ENCODE measurements at places on chromosomes 11 and 22.

DNA sequence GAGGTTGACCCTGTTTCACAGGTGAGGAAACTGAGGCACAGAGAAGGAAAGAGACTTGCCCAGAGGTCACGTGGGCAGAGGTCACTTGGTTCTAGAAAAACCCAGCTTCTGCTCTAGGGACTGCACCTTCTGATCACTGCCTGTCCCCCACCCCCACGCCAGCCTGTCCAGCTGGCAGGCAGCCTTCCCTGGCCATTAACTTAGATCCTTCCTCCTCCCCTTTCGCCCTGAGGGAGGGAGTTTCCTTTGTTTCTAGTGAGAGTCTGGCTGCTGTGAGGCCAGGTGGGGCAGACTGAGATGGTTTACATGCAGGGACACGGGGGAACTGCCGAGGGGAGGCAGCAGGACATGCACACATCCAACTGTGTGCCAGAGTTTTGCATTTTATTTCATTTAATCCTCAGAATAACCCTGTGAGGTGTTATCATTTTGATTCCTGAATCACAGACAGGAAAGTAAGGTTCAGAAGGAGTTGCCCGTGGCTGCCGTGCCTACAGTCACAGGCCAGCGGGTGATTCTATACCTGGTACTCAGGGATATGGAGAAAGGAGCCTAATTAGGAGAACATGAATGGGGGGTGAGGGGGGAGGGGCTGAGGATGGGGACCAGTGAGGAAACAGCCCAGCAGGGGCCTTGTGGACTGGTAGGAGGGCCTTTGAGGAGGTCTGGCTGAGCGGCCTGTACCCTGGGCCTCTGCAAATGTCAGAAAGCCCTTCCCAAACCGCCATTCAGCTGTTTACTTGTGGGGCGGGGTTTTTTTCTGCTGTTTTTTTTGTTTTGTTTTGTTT is 3.4 kb downstream of the FAM83F start:
- no peak for DNase-seq

- DNase-seq: no peak
Measured at GRCh38 chr11:112100462-112100861, 13.8 kb downstream of the SDHD start.

DNA sequence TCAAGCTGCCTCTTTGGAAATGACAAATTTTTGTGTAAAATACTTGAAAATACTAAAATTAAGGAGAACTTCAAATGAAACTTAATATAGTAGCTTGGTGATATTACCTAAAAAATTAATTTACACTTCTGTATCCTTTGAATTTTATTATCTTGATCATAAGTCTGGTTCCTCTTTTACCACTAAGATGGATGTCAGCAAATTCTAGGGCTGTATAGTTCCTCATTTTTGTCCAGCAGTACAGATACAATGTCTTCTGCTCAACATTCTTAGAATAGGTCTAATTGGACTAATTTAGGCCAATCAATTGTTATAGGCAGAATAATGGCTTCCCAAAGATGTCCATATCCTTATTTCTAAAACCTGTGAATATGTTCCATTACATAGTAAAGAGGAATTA is 1298.0 kb upstream of the RAG2 start:
- DNase-seq: no peak

DNA sequence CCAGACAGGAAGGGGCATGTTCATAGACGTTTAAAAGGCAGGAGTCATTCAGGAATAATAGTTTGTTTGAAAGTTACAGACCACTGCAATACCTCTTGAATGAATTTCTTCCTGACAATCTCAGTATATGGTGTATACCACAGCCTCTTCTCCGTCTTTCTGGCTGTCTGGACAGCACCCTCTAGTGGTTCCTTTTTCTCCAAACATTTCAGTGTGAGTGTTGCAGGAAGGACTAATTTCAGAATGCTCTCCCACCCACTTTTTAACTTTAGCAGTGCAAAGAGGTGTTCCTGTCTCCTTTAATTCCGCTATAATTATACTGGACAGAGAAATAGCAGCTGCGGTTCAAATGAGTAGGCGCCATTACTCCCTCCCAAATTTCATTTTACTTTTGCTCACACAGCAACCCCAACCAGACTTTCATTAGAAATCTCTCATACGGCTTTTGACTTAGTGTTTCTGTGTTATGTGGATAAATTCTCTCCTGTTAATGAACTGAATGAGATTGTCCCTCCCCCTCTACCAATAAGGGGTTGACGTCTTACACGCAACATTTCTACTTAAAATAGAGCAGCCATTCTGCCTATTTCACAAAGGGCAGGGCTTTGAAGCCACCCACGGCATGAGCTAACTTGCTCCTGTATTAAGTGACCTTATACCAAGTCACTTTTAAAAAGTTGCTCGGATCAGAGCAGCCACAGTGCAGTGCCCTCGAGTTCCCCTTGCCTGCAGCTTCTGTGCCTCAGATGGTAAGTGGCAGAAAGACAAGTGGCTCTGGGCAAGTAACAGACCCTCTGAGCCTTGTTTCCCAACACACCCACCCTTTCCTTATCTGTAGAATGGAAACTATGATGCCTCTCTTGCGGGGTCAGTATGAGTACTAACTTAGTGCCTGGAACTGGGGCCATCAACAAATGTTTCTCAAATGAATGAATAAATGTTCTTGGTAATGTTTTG is 368.6 kb downstream of the OPCML start:
- DNase-seq: no peak

GRCh38 chr22:21726650-21727049 is 8.9 kb downstream of the YPEL1 start:
- no peak for DNase-seq

DNA sequence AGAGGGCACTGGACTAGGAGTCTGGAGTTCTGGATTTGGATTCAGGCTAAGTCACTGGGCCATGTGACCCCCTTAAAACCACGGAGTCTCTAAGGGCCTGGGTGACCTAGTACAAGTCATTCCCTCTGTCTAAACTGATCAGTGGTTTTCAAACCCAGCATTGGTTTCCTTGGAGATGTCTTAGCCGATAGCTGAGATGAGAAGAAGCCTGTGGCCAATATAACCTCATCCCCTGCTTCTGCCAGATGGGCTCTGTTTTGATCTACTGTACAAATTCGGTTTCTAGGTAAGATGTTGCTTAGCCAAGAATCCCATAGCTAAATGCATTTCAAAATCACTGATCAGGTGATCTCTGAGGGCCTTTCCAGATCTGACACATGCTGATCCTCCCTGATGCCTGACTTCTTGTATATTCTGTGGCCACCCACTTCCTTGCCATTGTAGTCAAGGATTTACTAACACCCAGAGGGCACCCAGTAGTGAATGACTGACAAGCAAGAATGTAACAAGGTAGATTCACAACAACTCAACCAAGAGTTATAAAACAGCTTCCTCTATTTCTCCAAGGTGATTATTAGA is 53.1 kb downstream of the GALNT18 start:
- DNase-seq: no peak

DNA sequence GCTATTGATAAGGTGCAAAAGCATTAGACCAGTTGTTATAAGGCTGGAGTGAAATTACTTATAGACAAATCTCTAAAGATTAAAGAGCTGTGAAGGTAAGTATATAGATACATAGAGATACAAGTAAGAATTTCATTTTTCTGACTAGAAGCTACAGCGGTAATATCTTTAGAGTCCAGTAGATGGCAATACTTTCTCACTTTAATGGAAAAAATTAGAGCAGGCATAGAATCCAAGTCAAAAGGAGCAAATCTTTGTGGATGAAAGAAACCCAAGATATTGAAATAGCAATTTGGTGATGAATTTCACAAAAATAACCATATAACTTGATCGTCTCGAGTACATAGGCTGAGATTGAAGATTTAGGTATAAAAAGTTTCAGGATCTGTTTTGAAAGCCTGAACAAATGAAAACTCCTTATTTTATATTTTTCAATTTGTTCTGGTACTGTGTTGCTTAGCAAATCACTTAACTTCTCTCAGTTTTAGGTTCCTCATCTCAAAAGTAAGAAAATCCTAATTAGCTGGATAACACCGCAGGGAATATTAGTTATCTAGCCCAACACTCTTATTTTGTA is 81.9 kb downstream of the UVRAG start:
- DNase-seq: peak; percentile 31

- no peak for DNase-seq
Measured at GRCh38 chr11:135001581-135001980, 589.5 kb upstream of the B3GAT1 start.

- DNase-seq: no peak
Measured at GRCh38 chr11:114242032-114242431, 54.2 kb upstream of the NNMT start.

DNA sequence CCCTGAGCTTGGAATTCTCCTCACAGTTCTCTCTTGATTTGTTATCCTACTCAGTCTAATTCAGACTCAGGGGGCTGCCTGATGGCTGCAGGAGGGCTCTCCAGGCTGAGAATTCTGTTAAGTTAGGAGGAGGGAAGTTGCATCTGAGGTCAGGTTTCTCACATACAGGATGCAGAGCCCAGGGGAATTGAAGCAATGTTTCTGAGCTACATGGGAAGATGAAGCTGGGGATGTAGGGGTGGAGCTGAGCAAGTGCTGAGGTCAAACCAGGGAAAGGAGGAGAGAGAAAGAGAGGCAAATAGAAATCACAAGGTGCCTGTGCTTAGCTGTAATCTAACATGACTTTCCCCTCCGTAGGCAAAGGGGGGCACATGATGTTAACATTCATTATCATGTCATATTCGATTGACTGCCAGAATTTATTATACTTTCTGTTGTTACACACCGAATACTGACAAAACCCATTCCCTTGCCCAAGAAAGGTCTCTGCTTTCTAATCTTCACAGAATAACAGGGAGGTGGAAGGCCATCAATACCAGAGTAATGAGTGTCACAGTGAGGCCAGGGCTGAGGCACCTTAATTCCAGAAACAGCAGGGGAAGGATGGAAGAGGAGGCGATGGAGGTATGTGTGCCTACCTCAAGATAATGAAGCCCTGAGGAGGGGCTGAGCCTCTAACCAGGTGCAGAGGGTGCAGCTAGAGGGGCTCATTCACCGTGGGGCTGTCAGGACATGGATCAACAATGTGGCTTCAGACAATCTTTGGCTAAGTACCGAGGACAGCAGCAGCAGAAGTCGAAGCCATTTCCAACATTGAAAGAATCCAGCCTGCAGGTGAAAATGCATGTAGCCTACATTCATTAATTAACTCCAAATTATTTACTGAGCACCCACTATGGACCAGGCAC is 205.4 kb upstream of the SNX19 start:
- DNase-seq: no peak

- no peak for DNase-seq
Measured at GRCh38 chr11:12179531-12179930, 69.1 kb downstream of the MICAL2 start.

DNA sequence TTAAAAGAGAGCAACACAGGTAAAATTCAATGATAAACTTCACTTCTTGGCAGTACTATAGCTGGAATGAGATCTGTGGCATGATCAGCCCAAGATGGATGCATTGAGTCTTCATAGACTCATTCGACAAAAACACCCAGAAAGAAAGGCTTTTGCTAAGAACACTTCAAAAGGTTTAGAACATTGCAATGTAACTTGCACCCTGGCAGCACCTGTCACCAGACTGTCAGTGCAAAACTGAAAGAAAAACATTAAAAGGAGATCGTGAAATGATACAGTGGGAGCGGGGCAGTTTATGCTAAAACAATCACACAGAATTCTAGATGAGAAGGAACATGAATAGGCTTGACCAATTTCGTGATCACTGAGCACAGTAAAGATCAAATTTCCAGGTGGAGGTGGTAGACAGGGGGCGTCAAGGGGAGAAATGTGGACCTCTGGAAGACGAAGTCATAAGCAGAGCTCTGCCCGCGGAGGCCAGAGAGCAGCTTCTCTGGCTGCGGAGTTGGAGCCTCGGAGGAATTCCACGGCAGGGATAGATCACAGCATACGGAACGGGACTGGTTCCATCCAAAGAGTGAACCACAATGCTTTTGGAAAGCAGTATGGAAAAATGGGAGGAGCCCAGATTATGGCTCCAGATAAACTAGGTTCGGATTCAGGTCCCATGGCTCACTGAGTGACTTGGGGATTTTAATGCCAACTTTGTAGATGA is 11.9 kb downstream of the VSIG10L2 start:
- DNase-seq: no peak

- DNase-seq: no peak
Measured at GRCh38 chr11:1291295-1292017, 18.0 kb downstream of the TOLLIP start.

GRCh38 chr11:46725338-46726205 is 6.6 kb downstream of the F2 start:
- no peak for DNase-seq

DNA sequence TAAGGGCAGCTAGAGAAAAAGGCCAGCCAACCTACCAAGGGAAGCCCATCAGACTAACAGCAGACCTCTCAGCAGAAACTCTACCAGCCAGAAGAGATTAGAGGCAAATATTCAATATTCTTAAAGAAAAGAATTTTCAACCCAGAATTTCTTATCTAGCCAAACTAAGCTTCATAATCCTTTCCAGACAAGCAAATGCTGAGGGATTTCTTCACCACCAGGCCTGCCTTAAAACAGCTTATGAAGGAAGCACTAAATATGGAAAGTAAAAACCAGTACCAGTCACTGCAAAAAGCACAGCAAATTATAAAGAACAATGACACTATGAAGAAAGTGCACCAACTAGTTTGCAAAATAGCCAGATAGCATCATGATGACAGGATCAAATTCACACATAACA is 30.6 kb upstream of the CASP12 start:
- DNase-seq: no peak

GRCh38 chr11:117795638-117796455 is 1.2 kb downstream of the DSCAML1 start:
- DNase-seq: no peak

DNA sequence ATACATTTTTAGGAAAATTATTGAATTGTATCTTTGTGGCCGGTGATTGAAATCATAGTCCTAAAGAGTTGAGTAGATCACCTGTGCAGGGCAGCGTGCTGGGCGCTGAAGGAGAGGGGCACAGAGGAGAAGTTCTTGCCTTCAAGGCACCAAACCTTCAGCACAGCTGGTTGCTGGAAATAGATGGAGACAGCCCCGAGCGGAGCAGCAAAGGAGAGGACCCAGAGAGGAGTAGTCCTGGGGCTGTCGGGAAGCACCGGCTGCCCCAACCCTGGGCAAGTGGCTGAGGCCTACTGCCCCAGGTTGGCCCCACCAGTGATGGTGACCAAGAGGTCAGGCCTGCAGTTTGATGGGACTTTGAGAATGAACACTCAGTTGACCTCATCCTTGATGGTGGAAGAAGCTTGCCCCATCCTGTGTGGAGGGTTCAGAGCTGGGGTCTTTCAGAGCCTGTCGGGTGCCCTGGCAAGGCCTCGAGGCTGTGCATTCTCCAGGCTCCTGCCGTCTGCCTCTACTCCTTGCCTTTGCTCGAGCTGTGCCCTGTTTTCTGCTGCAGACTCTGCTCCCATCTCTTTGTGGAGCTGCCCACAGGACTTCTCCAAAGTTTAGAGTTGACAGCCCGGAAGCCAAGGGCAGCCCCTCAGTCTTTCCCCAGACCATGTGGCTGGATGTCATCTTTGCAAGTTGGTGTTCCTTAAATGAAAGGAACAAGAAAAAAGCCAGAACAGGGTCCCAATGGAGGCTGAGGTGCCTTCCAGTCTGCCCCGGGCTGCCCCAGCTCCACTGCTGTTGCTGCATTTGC is 285.1 kb downstream of the TBC1D22A start:
- no peak for DNase-seq

- no peak for DNase-seq
Measured at GRCh38 chr22:30537083-30537731, 9.3 kb downstream of the SEC14L6 start.

- DNase-seq: no peak
Measured at GRCh38 chr11:65777821-65778361, 2.9 kb downstream of the AP5B1 start.

GRCh38 chr11:78828676-78829075 is 254.0 kb upstream of the NARS2 start:
- DNase-seq: no peak

- DNase-seq: no peak
Measured at GRCh38 chr11:20458905-20459632, 71.6 kb downstream of the PRMT3 start.

- DNase-seq: peak; percentile 20
Measured at GRCh38 chr22:32971276-32971675, 86.9 kb downstream of the SYN3 start.

All from smooth muscle cell of the brain vasculature (primary cell).